Suprapubic skin (tissue), 4 donors: ENCODE measurements at places on chromosomes 3 and 15.

DNA sequence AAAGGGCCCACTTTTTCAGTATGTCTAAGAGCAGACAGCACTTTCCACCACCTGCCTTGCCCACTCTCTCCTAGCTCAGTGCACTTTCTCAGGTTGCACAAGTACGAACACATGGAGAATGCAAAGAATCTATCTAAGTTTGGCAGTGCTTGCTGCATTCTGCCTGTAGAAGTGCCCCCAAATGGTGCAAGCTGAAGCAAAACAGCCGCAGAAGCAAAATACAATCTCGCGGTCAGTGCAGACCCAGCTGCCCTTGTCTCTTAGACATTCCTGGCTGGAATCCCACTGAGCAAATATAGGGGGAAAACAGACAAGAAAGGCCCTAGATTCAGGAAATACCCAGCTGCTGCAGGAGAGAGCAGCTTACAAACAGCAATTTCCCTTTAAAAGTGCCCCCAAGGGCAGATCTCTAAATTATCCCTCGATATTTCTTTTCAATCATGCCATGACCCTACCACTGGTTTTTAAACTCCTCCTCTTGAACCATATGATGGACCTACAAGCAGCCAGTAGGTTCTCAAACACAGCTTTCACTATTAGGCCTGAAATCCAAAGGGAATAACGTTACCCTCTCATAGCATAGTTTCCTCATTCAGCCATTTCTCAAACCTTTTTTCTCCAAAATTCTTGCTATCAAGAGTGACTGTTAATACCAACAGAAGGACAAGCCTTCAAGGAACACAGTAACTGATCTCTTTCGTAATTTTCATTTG lies 67.0 kb downstream of the TNIK start:
- no peaks in the 10 kb centered on the region for H3K36me3 ChIP-seq
- H3K27ac ChIP-seq, result no peak overlapping the region
- DNase-seq, result no peak
- H3K27me3 ChIP-seq, result no peaks in the 10 kb centered on the region
- no peaks in the 10 kb centered on the region for H3K4me1 ChIP-seq
- H3K4me3 ChIP-seq, result no peak overlapping the region

DNA sequence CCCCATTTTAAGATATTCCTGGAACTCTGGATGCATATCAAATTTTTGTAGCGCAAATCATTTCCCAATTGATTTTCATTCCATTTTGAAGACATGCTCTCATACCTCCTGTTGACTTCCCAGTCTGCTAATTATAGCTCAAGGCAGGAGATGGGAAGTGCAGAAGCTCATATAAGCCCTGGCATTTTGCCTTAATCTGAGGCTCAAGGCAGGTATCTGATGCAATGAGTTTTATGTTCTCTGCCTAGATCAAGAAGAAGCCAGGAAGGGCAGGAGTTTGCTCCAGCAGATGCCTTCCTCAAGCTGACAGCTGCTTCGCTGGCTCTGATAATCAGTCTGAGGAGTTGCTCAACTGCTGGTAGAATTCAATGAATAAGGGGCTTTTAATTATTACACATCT lies 65.6 kb upstream of the NEDD4 start:
- no peak overlapping the region for H3K27ac ChIP-seq
- H3K4me3 ChIP-seq, result no peak overlapping the region
- peaks cover 6% of the 10 kb centered on the region for H3K4me1 ChIP-seq
- no peak for DNase-seq
- no peaks in the 10 kb centered on the region for H3K27me3 ChIP-seq
- H3K36me3 ChIP-seq, result no peaks in the 10 kb centered on the region

DNA sequence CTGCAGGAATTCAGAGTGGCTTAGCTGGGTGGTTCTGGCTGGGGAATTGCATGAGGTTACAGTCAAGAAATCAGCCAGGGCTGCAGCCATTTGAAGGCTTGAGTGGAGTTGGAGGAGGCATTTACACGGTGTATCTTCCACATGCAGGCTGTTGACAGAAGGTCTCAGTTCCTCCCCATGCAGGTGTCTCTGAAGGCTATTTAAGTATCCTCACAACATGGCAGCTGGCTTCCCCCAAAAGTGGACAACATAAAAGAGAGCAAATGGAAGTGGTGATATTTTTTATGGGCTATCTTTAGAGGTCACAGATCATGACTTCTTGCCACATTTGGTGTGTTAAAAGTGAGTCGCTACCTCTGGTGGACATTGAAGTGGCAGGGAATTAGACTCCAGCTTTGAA lies 60.1 kb upstream of the SPRED1 start:
- no peak for DNase-seq
- H3K36me3 ChIP-seq, result no peaks in the 10 kb centered on the region
- H3K27me3 ChIP-seq, result no peaks in the 10 kb centered on the region
- H3K27ac ChIP-seq, result no peak overlapping the region

- peaks cover 12% of the 10 kb centered on the region for H3K4me1 ChIP-seq
- no peak overlapping the region for H3K27ac ChIP-seq
- DNase-seq, result no peak
- no peaks in the 10 kb centered on the region for H3K27me3 ChIP-seq
- H3K36me3 ChIP-seq, result no peaks in the 10 kb centered on the region
- H3K4me3 ChIP-seq, result no peak overlapping the region
These were observed 17.6 kb downstream of the KIF9 start for GRCh38 chr3:47265008-47265407.

DNA sequence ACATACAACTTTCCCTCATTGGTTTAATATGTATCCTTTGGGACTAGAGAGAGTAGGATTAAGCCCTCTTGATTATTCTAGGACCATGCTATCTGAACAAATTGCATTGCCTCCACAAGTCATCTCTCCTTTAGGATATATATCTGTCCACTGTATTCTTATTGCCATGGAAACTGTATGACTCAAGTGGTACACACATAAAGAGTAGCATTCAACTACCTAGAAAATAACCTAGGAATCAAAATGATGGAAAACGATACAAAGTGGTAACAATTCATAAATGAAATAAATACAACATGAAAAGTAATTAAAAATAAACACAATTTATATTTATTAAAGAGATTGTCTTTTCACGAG lies 212.1 kb upstream of the P2RY1 start:
- DNase-seq, result no peak
- H3K4me1 ChIP-seq, result peaks cover 37% of the 10 kb centered on the region
- no peaks in the 10 kb centered on the region for H3K27me3 ChIP-seq
- no peaks in the 10 kb centered on the region for H3K36me3 ChIP-seq
- H3K4me3 ChIP-seq, result no peak overlapping the region

DNA sequence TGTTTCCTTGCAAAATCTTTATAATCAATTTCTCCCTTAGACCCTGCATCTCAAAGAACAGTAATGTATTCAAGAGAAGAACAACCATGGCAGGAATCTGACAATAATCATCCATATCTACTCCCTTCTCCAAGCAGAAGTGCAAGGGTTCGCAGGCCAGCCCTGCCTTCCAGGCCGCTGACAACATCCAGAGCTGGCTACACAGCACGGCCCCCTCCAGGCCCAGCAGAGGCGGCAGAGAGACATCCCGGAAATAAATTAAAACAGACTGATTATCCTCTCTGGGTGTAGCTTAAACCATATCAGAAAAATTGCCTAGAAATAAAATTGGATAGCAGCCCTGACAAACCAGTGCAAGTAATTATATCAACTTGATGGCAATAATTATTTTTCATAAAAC lies 223.3 kb downstream of the FAM43A start:
- H3K27ac ChIP-seq, result no peak overlapping the region
- no peaks in the 10 kb centered on the region for H3K36me3 ChIP-seq
- no peaks in the 10 kb centered on the region for H3K27me3 ChIP-seq

- H3K27ac ChIP-seq, result no peak overlapping the region
- DNase-seq, result no peak
- no peak overlapping the region for H3K4me3 ChIP-seq
- H3K27me3 ChIP-seq, result no peaks in the 10 kb centered on the region
- H3K4me1 ChIP-seq, result no peaks in the 10 kb centered on the region
These were observed 48.4 kb downstream of the MOBP start for GRCh38 chr3:39515681-39516441.

- no peaks in the 10 kb centered on the region for H3K36me3 ChIP-seq
- no peak overlapping the region for H3K4me3 ChIP-seq
- no peak for DNase-seq
- no peaks in the 10 kb centered on the region for H3K27me3 ChIP-seq
These were observed 416.5 kb upstream of the TGFBR2 start for GRCh38 chr3:30189900-30190299.

GRCh38 chr3:188496390-188496789 lies 342.4 kb downstream of the LPP start:
- no peaks in the 10 kb centered on the region for H3K27me3 ChIP-seq
- no peaks in the 10 kb centered on the region for H3K4me1 ChIP-seq
- H3K36me3 ChIP-seq, result no peaks in the 10 kb centered on the region
- no peak overlapping the region for H3K4me3 ChIP-seq
- no peak for DNase-seq

DNA sequence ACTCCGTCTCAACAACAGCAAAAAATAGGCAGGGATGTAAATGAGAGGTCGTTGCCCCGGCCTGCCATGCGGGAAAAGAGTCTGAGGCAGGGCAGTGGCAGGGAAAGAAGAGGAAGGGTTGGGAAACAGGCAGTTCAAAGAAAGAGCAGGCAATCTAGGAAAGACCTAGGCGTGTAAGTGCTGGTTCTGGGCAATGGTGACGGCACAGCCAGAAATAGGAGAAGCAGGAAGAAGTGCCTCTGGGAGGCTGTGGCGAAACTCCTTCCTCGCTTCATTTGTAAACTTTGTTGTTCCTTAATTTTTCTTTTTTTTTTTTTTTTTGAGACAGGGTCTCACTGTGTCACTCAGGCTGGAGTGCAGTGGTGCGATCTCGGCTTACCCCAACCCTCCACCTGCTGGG lies 4.3 kb downstream of the SLC51A start:
- H3K27ac ChIP-seq, result no peak overlapping the region
- DNase-seq, result no peak
- H3K36me3 ChIP-seq, result no peaks in the 10 kb centered on the region
- H3K27me3 ChIP-seq, result no peaks in the 10 kb centered on the region
- H3K4me3 ChIP-seq, result no peak overlapping the region
- peaks cover 24% of the 10 kb centered on the region for H3K4me1 ChIP-seq

DNA sequence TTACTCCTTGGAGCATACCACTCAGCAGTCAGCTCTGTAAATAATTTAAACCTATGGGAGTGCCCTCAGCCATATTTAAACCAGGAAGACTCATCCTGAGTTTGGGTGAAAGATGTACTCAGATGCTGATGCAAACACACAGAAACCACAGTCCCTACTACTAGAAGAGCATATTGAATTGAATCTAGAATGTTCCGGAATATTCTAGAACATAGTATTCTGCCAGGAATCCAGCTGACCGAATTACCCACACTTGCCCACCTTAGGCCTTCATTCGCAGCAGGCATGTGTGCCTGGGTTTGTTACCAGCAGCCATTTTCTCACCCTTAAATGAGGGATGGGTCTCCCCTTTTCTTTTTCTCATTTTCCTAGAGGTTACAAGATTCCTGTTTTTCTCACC lies 202.4 kb upstream of the ICE2 start:
- H3K27me3 ChIP-seq, result no peaks in the 10 kb centered on the region
- H3K36me3 ChIP-seq, result no peaks in the 10 kb centered on the region
- no peak overlapping the region for H3K27ac ChIP-seq
- H3K4me1 ChIP-seq, result peaks cover 25% of the 10 kb centered on the region
- no peak overlapping the region for H3K4me3 ChIP-seq
- DNase-seq, result no peak

DNA sequence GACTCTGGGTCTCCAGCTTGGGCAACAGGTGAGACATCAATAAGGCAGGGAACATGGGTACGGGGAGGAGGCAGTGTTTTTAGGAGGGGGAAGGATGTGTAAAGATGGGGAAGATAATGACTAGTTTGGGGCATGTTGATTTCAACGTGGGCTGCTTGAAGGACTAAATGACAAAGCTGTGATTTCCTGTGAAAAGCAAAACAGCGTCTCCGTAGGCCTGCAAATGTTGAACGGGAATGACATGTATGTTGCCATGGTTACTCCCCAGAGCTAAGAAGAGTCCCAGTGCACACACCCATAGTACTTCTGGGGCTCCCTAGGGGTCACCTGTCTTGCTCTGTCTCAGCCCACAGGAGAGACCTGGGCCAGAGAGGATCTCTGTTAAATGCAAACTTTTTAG lies 71.3 kb upstream of the ETV5 start:
- no peak overlapping the region for H3K27ac ChIP-seq
- peaks cover 29% of the 10 kb centered on the region for H3K4me1 ChIP-seq
- no peaks in the 10 kb centered on the region for H3K36me3 ChIP-seq
- H3K27me3 ChIP-seq, result no peaks in the 10 kb centered on the region
- no peak for DNase-seq
- no peak overlapping the region for H3K4me3 ChIP-seq

GRCh38 chr3:56320883-56321282 lies 147.4 kb downstream of the ERC2 start:
- H3K4me1 ChIP-seq, result no peaks in the 10 kb centered on the region
- no peaks in the 10 kb centered on the region for H3K27me3 ChIP-seq
- no peak overlapping the region for H3K4me3 ChIP-seq
- no peaks in the 10 kb centered on the region for H3K36me3 ChIP-seq

- no peak overlapping the region for H3K27ac ChIP-seq
- no peak overlapping the region for H3K4me3 ChIP-seq
- peaks cover 17% of the 10 kb centered on the region for H3K4me1 ChIP-seq
- DNase-seq, result no peak
- H3K36me3 ChIP-seq, result no peaks in the 10 kb centered on the region
These were observed 33.3 kb downstream of the FAM3D start for GRCh38 chr3:58633157-58633865.

- H3K36me3 ChIP-seq, result no peaks in the 10 kb centered on the region
- H3K4me1 ChIP-seq, result peaks cover 5% of the 10 kb centered on the region
- no peak for DNase-seq
- H3K4me3 ChIP-seq, result peak overlapping the region; percentile 8
These were observed 479.8 kb downstream of the NAALADL2 start for GRCh38 chr3:175338775-175339535.

- DNase-seq, result no peak
- H3K27me3 ChIP-seq, result no peaks in the 10 kb centered on the region
- H3K27ac ChIP-seq, result peak overlapping the region; percentile 42
- H3K4me1 ChIP-seq, result peaks cover 27% of the 10 kb centered on the region
- H3K4me3 ChIP-seq, result no peak overlapping the region
These were observed 38.5 kb downstream of the SLCO2A1 start for GRCh38 chr3:133991209-133991608.

GRCh38 chr3:55459838-55460237 lies 27.3 kb downstream of the WNT5A start:
- H3K36me3 ChIP-seq, result no peaks in the 10 kb centered on the region
- H3K27ac ChIP-seq, result no peak overlapping the region
- H3K4me3 ChIP-seq, result no peak overlapping the region
- H3K27me3 ChIP-seq, result no peaks in the 10 kb centered on the region
- no peaks in the 10 kb centered on the region for H3K4me1 ChIP-seq
